ENCODE measurements at places on chromosomes 6 and 20.

GRCh38 chr20:60948224-60948623 lies 303.8 kb upstream of the CDH4 start:
- no peak for DNase-seq

GRCh38 chr20:24754691-24755090 lies 194.4 kb upstream of the CST7 start:
- no peak for DNase-seq

DNA sequence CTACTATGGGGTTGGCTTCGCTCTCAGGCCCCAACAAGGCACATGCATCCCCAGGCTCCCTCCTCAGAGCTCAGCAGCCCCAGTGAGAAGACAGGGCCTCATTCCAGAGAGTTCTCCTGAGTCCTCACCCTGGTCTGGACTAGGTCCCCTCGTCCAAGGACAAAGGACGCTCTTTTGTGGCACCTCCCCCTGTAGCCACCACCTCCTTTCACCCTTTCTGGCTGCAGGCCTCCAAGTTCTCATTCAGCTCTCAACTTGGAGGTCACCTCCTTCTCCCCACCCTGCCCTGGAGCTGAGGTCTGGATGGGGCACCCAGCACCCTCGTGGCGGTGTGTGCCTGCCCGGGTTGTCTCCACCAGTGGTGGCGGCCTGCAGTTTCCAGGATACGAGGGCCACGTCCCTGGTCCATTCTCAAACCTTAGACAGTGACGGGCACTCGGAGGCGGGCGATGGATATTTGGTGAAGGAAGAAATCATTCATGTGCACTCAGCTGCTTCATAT lies 2.5 kb downstream of the UNC93A start:
- DNase-seq = no peak

DNA sequence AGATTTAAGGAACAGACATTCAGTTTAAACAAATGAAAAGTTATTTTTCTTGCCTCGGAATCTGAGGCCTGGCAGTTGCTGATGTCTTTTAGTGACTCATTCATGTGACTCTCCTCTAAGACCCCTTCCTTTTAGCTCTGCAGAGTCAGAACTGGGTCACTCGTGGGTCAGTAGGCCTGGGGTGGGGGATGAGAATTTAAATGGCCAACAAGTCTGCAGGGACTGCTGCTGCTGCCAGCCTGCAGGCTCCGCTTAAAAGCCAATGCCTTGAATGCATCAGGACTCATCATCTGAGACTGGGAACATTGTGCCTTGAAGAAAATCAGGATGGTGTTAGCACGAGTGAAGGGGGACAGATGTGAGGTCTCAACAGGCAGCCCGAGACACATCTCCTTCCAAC lies 404.3 kb downstream of the CDH26 start:
- DNase-seq = no peak

GRCh38 chr20:14673164-14673563 lies 335.8 kb upstream of the FLRT3 start:
- no peak for DNase-seq

DNA sequence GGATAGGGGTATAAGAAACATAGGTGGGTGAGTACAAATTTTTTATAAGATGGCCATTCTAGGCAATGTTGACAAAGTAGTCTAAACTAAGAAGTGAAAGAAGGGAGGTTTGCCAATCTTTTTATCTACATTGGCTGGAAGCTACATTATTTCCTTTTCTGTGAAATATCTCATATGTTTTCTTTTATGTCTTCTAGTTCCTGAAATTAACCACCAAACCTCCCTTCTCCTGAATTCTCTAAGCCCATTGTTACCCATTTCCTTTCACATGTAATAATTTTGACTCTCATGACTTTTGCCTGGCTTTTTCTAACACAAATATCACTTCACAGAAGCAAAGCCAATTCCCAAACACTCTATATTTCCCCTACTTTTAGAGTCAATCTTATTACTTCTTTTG lies 496.2 kb upstream of the JAG1 start:
- no peak for DNase-seq

GRCh38 chr20:21557241-21558020 lies 43.6 kb upstream of the NKX2-2 start:
- DNase-seq = peak; percentile 45

GRCh38 chr6:73942592-73943186 lies 246.7 kb downstream of the CD109 start:
- DNase-seq = no peak

DNA sequence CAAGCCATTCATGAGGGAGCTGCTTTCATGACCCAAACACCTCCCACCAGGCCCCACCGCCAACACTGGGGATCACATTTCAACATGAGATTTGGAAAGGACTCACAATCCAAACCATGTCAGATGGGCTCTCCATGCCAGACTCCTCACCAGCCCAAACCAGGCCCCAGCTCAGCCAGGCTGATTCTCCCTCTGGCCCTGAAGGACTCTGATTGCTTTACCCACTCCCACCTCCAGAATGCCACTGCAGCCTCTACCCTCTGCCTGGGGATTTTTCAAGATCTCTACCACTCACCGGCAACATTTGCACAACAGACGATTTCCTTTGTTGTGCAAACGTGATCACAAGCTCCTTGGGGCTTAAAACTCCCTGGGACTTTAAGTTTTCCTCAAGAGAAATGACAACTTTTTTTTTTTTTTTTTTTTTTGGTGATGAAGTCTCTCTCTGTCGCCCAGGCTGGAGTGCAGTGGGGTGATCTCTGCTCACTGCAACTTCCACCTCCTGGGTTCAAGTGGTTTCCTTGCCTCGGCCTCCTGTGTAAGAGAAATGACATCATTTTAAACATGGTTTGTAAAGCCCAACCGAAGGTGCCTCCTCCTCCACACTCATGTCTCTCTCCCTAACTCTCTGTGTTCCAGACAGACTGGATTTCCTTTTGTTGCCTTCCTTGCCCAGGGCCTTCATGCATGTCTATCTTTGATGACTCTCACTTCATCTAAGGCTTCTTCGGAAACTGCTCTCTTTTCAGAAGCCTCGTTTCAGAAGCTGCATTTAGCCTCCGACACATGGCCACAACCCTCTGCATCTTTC lies 147.0 kb downstream of the CDH26 start:
- DNase-seq = no peak

DNA sequence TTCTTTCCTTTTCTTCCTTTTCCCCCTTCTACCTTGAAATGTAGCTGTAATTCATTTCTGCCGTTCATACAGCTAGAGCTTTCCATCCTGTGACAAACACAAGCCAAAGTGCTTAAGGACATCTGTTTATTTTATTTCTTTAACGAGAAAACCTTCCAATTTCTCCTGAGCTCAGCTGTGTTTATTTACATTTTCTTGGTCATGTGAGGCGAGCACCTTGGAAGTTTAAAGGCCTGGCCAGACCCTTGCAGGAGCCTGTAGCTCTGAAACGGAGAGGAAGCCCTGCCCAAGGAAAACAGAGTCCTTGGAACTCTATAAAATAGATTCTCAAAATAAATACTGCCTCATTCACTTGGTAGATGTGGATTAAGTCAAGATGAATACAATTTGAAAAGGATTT lies 223.1 kb downstream of the EYA2 start:
- DNase-seq = no peak

GRCh38 chr6:15475872-15476271 lies 187.0 kb downstream of the DTNBP1 start:
- DNase-seq = no peak

DNA sequence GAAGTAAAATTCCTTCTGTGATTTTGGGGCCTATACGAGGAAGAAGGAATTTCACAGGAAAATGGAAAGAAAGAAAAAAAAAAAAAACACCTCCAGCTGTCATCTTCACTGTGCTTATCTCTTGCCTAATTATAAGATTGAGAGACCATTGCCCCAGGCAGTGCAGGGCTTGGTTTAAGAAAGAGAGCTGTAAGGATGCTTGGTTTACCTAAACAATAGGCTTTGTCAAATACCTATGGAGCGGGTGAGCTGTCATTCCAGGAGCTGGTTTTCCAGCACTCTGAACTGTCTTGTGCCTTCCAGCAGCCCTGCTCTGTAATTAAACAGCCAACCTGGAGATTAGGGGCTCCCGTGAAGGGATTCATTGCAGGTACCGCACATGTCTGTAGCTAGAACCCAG lies 137.8 kb downstream of the EDN3 start:
- no peak for DNase-seq

GRCh38 chr20:41393705-41394066 lies 27.1 kb upstream of the EMILIN3 start:
- DNase-seq = no peak

DNA sequence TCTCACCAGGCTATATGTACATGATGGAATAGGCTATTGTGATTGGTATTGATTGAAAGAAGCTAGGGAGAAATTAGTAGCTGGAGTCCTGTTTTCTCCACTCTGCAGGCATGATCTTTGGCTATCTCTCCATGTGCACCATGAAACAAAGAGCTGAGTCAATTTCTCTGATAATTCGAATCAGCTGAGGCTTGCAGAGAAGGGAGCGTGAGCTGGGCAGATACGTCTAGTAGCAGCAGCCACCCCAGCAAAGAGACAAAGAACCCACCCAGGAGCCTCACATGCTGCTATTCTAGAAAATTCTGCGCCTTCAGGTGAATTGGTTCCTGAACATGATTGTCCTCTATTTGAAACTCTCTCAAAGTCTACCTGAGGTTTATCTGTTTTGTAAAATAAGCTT lies 6.9 kb upstream of the SGK1 start:
- no peak for DNase-seq

- no peak for DNase-seq
Measured at GRCh38 chr6:122482750-122483080, 11.1 kb upstream of the SERINC1 start.

GRCh38 chr6:54050750-54051149 lies 60.5 kb upstream of the MLIP start:
- DNase-seq = no peak

- no peak for DNase-seq
Measured at GRCh38 chr20:61385296-61385695, 133.2 kb downstream of the CDH4 start.

DNA sequence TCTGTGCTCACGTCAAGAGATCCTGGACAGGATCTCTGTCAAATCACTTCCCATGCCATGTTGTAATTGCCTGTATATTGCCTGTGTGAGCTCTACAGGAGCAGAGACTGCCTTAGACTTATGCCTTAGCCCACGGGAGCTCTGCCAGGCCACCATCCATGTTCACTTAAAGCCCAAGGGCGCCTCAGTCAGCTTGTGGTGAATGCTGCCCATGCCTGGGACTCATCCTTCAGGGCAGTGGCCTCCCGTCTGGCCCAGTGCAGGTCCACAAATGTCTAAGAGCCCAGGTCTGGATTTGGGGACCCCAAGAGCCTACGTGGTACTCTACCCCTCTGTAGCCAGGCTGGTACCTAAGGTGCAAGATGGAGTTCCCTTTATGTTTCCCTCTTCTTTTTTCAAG lies 22.4 kb upstream of the BPIFA2 start:
- no peak for DNase-seq

DNA sequence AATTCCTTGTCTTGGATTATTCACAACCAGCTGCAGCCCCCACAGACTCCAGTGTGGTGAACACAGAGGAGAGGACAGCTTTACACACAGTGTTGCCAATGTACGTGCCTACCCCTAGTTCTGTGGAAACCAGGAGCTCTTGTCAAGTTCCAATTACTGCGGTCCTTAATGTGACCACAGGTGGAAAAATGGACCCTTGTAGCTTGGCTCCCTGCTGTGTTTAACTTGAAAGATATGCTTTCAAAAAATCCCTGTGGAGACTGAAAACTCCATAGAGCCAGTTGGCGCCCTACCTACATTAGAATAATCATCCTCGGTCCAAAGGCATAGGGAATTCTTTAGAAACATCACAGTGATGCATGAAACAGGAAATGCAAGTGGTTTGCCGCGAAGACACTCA lies 118.3 kb upstream of the SLC22A23 start:
- no peak for DNase-seq

DNA sequence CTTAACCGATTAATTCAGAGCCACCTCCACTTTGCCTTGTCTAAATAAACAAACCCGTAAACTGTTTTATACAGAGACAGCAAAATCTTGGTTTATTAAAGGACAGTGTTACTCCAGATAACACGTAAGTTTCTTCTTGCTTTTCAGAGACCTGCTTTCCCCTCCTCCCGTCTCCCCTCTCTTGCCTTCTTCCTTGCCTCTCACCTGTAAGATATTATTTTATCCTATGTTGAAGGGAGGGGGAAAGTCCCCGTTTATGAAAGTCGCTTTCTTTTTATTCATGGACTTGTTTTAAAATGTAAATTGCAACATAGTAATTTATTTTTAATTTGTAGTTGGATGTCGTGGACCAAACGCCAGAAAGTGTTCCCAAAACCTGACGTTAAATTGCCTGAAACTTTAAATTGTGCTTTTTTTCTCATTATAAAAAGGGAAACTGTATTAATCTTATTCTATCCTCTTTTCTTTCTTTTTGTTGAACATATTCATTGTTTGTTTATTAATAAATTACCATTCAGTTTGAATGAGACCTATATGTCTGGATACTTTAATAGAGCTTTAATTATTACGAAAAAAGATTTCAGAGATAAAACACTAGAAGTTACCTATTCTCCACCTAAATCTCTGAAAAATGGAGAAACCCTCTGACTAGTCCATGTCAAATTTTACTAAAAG lies 2.7 kb downstream of the FOXC1 start:
- DNase-seq = no peak

DNA sequence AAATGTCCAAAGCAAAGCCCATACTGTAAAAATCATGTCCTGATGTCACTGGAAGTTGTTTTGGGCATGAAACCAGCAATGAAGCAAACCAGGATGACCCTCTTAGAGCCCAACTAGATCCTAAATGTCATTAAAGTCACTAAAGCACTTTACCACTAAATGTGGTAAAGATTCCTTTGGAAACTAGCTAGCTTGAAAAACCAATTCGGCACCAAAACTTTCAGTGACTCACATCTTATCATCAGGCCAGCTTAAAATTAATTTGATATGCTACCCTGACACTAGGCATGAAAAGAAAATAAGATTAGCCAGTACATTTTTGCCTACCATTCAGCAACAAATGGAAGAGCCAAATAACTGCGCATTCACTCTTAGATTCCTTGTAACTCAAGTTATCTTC lies 145.8 kb downstream of the PACRG start:
- no peak for DNase-seq

GRCh38 chr6:122400121-122400450 lies 634 bp downstream of the HSF2 start:
- DNase-seq = no peak

GRCh38 chr6:140300331-140300730 lies 925.9 kb upstream of the CITED2 start:
- no peak for DNase-seq

DNA sequence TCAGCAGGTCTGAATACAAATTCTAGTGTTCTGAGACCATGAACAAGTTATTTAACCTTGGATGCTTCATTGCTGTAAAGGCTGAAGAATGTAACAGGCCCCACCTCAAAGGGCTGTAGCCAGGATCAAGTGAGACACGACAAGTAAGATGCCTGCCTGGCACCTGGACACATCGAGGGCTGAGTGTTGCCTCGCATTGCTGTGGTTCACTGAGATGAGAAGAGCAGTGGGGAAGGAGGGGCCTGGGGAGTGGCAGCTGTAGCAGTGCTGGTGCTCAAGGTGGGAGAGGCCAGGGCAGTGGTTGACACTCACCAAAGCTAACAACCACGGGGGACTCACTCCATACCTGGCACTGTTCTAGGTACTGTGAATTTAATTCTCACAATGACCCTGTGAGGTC lies 187.8 kb downstream of the KIF16B start:
- DNase-seq = no peak
